Stimulated activated CD4-positive, alpha-beta T cell treated with anti-CD3 and anti-CD28 coated beads, Interleukin-2, amount 100 ng/mL, for 4 hours (primary cell): ENCODE measurements at places on chromosomes 11 and 22.

GRCh38 chr11:12166299-12167060 is 56.1 kb downstream of the MICAL2 start:
- no peak for DNase-seq

- no peak for DNase-seq
These were observed 20.7 kb upstream of the CDC42EP2 start for GRCh38 chr11:65293909-65294381.

- DNase-seq, result no peak
These were observed 98.5 kb upstream of the CSNK2A3 start for GRCh38 chr11:11451501-11452005.

DNA sequence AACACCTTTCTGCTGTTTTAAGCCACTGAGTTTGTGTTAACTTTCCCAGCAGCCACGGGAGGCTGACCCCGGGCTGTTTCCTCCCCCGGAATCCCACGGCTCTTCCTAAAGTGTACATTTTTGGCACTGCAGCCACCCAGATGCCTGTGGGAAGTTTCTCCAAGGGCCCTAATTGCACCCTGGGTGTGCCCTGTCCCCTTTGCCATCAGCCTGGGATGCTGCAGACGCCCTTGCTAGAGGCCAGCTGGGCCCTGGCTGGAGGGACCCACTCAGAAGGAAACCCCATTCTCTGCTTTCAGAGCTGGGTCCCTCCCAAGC is 883.3 kb downstream of the BRD1 start:
- DNase-seq, result no peak

- DNase-seq, result peak; percentile 46
These were observed 7.3 kb downstream of the CD6 start for GRCh38 chr11:60978546-60979380.

DNA sequence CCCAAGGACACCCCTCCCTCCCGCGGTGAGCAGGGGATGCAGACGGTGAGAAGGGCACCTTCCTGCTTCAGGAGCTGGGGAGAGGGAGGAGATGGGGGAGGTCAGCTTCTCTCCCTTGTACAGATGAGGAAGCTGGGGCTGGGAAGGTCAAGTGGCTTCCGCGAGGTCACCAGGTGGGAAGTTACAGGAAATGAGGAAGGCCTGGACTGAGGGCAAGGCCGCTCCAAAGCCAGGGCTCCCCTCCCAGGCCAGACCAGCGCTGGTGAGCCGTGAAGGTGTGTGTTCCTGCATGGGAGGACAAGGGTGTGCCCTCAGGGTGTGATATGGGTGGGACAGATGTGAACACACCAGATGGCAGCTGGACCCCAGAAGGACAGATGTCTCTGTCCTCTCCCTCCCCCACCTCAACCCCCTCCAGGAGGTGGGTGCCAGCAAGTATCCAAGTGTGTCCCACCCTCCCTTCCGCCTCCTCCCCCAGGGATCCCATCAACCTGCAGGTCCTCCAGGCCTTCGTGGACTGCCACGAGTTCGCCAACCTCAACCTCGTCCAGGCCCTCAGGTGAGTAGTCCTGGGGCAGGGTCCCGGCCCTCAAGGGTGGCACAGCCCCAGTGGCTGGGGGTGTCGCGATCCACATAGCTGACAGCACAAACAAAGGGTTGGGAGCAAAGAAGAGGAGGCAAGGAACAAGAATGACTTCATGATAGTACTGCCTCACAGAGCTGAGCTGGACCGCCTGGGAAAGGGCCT is 16.6 kb downstream of the CYTH4 start:
- DNase-seq, result no peak

- no peak for DNase-seq
These were observed 56.2 kb upstream of the ARHGAP42 start for GRCh38 chr11:100630898-100631297.

DNA sequence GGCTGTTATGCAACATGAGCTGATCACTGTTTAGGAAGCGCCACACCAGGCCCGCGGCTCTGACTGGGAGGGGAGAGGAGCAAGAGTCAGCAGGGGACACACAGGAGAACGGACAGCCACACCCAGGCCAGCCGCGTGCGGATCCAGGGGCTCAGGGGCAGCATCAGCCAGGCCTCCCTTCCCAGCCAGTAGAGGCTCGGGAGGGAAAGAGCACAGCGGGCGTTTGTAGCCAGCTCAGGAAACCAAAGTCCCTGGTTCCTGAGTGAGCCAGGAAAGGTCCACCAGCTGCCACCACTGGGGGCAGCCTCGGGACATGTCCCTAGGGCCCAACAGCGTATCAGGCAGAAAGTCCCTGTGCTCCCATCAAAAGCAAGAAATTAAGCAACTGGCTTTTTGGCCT is 71.8 kb upstream of the PITPNB start:
- no peak for DNase-seq

- DNase-seq, result no peak
These were observed 1.1 kb upstream of the DIXDC1 start for GRCh38 chr11:111936040-111936540.

DNA sequence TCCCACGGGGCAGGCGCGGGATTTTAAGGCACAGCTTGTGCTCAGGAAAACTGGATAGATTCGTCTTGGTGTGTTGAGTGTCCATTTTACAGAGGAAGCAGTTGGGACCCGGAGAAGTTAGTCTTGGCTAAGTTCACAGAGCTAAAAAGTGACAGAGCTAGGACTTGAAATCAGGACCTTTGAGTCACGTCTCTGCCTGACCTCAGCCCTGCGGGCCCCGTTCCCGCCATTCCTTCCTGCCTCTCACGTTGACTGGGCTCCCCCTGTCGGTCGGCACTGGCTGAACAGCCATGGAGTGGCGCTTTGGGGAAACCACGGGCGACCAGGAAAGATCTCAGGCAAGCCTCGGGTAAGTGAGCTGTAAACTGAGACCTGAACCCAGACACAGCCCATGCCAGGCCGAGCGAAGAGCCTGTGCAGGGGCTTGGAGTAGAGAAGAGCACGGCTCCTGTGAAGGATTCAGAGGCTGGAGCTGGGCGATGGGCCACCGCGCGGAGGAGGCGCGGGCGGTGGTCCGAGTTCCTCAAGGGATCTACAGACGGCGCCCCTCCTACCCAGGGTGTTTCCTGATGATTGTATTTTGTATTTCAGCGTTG is 54.1 kb downstream of the WNT11 start:
- peak; percentile 73 for DNase-seq

GRCh38 chr11:130581646-130582045 is 133.2 kb downstream of the ADAMTS15 start:
- no peak for DNase-seq

DNA sequence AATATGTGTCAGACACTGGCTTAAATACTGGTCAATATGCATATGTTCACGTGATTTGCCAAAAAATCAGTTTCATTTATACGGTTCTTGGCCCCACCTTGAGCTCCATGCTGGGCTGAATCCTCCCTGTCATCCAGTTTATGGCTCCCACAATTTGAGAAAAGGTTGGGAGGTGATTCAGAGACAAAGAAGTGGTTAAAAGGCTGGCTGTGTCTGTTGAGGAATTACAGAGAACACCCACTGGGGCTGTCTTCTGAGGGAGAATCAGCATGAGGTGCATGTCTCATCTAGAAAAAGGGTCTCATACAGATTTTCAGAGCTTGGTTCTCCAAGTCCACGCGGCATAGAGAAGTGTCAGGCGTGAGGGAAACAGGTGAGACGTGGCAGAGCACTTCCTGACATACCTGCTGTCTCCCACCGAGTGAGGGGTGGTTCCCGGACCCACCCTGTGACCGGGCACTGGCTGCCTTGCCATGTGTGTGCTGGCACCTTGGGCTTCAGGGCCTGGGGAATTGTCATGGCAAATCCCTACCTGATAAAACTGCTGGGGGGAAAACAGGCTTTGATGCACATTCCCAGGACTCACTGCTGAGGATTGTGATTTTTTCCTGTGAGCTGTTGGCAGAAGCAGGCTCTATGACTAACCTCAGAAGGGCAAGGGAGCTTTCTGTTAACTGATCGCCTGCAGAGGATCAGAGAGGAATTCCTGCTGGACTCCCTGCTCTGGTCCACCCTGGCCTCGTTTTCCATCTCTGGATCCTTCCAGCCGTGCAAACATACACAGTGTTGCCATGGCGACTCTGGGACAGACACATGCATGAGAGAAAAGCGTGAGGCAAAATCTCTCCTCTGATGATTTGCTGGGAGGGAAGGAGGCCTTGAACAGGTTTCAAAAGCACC is 223.6 kb downstream of the ADAMTS15 start:
- no peak for DNase-seq

GRCh38 chr11:3954448-3955298 is 99.2 kb downstream of the STIM1 start:
- DNase-seq, result no peak

DNA sequence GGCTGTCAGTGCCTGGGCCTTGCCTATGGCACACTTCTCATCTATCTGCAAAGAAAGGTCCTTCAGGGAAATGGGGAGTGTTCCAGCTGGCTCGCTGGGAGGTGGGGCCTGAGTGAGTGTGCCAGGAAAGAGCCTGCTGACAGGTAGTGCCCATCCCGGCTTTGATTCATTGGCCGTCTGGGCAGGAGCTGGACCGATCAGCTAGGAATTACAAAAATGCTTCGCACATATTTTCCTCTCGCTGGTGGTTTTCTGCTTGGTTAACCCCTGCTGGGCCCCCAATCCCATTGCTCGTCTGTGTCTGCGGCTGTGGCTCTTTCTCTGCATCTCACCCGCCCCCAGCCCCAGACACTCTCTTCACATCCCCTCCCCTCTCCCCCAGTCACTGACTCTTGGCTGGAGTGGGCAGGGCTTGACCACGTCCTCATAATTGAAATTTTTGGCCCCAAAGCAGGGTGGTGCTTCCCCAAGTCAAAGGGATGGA is 10.8 kb downstream of the LIF start:
- no peak for DNase-seq

GRCh38 chr11:62393061-62393611 is 25.7 kb upstream of the SCGB1A1 start:
- no peak for DNase-seq

DNA sequence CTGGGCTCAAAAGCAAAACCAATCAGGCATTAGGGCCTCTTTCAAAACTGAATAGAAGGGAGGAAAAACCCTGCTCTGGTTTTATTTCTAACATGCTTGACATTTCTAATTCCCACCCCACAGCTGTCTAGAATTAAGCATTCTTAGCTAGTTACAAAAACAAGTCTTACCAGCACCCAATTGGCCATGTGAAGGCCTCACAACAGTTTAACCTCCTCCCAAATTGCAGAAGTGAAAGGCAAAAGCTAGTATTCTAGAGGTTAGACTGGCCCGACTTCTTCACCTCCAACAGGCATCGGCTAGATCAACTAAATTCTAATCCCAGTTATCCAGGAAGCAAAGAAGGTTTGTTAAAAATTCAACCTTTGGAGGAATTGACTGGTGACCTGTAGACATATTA is 6.5 kb downstream of the SF1 start:
- DNase-seq, result no peak

DNA sequence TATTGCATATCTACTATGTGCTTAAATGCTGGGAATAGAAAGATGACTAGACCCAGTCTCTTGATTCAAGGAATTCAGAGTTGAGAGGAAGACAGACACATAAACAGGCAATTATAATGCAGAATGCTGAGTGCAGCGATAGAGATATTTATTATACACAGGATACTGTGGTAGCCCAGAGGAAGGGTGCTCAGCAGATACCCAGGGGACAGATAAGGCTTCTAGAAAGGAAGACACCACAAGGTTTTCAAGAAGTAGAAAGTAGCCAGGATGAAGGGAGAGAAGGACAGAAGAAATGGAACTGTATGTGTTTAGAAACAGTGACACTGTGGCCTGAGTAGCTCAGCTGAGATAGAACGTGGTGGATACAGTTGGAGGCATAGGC is 79.4 kb upstream of the NNMT start:
- DNase-seq, result no peak

GRCh38 chr11:111604392-111605009 is 2.3 kb downstream of the SIK2 start:
- DNase-seq, result no peak

GRCh38 chr11:2319791-2320472 is 18.1 kb downstream of the TSPAN32 start:
- no peak for DNase-seq

DNA sequence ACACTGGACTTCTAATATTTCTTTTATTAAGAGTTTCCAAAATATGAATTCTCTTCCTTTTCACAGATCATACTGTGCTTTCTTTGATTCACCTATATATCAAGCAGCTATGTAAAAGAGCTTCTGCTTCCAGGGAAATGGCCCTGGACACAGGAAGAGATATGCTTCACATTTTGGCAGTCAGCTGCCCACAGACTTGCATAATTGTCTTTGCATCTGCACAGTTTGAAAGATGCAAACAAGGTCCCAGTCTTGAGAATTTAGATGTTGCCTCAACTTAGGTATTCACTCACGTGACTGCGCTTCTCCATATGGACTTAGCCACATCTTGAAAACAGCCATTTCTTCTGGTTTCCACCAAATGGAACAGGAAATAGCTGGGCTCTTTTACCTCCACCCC is 92.3 kb upstream of the POU2AF2 start:
- DNase-seq, result no peak

DNA sequence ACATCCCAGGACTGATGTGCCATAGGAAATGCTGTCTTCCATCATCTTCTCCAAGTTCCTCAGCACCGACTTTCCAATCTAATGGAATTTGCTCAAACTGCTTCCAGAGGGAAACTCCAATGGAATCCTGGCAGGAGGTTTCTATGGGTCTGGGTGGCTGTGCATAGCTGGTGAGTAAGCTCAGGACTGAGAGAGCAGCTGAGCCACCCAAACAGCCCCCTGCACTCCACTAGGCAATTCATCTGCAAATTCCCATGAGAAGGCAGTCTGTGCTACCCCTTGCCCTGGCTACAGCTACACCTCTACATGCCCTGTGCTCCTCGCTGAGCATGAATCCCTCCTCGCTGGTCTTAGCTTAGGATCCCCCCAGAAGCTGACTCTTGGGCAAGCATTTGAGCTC is 127.9 kb upstream of the CSNK2A3 start:
- no peak for DNase-seq

- no peak for DNase-seq
These were observed 84.4 kb downstream of the TRMU start for GRCh38 chr22:46419754-46420571.
